ENCODE measurements at places on chromosomes 12 and 14.

- peak; percentile 86 for DNase-seq
Observed at GRCh38 chr12:123896767-123897166, 75.9 kb downstream of the CCDC92 start.

DNA sequence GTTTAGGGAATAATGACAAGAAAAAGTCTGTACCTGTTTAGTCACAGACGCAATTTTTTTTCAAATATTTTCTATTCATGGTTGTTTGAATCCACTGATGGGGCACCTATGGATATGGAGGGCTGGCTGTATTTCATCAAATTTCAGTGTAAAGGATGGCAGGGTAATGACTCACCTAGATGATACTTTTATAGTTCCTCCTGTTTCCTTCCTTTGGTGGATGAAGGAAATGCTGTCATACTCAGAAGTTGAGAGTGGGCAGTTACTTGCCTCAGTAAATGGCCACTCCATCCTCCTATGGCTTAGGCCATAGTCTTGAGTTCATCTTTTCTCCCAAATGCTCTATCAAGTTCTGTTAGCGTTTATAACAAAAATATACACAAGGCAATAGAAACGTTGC lies 18.9 kb upstream of the C12orf71 start:
- DNase-seq = no peak

DNA sequence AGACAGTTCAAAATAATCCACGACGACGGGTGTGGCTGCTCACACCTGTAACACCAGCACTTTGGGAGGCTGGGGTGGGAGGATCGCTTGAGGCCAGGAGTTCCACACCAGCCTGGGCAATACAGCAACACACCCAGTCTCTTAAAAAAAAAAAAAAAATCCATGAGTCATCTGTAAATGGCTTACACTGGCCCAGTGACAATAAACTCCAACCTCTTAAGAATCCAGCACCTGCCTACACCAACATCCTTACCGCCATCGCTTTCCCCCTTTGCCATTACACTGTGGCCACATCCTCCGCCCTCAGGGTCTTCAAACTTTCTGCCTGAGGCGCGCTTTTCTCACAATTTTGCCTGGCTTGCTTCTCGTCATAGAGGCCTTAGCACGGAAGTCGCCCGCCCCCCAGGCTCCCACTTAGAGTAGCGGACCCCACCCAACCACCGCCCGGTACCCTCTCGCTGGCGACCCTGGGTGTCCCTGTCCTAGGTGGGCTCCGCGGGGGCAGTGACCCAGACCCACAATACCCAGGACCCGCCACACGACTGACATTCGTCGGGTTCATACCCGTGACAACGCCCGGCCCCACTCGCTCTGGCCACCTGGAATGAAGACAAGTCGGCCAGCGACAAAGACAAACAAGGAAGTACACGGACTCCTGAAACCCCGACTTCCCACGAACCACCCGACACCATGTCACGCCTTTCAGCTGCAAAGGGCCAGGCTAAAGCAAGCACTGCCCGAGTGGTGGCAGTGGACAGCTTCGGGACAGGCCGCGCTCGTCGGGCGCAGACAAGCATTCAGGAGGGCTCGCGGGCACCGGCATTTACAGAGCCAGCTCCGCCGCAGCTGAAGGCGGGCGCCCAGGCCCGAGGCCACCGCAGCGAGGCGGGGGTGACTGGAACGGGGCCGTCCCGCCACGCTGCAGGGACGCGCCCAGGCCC lies 636 bp downstream of the GOLGA3 start:
- peak; percentile 20 for DNase-seq

GRCh38 chr12:122349078-122349477 lies 73.4 kb downstream of the CLIP1 start:
- DNase-seq = no peak

DNA sequence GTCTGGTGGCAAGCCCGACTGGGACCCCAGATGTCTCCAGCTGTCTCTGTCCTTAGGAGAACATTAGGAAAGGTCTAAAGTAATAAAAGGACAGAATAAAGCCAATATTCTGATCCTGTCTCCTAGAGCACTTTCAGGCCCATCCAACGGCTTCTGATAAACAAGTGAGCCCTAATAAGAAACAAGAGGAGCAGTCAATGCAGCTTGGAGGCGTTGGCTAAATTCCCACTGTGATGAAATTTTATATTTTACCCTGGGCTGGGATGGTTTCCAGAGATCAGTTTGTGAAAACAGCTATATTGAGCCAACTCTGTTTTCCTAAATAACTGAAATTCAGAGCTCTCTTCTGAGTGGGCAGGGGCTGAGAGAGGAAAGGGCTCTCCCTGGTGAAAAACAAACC lies 55.5 kb upstream of the SRRM4 start:
- DNase-seq = no peak

DNA sequence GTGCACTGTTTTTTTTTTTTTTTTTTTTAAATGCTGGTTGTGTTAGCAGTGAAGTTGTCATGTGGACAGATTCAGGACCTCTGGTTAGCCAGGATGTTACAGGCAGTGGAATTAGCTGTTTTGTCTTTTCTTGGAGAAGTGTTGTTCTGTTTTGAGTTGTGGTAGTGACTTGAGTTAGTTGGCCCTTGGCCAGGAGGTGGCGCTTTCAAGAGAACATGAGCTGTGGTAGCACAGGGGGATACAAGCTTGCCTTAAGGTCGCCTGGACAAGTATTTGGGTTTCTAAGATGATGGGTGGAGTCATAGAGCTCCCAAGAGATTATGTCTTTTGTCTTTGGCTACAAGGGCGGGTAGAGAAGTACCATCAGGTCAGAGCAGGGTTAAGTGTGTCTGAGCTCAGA lies 33.3 kb upstream of the CCDC198 start:
- DNase-seq = no peak

GRCh38 chr12:11877869-11878780 lies 192.6 kb upstream of the BCL2L14 start:
- DNase-seq = peak; percentile 56

DNA sequence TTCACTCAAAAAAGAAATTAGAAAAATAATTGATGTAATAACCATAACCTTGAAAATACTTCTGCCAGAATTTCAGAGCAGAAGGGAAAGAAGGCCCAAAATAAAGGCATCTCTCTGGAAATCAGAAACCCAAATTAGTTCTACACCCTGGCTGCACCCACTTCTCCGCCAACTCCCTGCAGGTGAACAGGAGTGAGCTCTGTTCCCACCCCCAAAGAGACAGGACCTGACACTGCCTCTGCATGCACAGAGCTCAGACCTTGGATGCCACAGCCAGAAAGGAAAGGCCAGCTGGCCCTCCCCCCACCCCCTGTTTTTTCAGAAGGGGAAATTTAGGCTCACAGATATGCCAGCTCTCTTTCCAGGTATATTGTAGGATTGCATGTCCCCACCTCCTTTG lies 228.2 kb downstream of the BCL11B start:
- DNase-seq = no peak

DNA sequence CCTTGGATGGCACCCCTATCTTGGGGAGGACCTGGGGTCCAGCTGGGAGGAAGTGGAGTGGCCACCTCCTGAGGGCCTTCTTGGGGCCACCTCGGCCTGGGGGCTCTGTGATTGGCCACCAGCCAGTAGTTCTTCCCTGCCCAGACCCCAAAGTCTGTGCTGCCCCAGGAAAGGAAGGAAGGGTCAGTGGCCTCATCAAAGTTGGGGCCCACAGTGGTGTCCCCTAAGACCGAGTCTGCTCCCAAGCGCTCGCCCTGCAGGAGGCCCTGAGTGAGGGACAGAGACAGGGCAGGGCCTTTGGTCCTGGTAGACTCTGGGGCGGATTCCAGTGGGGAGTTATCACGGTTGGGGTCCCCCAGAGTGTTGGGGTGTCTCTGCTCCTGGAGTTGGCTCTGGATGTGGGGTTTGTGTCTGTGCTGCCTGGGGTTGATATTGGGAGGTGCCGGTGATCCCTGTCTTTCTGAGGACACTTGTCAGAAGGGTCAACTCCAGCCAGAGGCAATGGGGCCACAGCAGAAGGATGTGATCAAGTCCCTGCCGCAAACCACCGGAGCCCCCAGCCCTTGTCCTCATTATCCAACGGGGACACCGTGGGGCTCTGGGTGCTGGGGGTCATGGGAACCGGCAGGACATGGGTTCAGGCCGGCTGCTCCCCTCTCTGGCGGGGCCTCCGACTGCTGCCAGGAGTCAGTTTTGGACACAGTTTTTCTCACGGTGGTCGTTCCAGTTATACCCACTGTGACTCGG lies 364.3 kb downstream of the TMEM121 start:
- DNase-seq = no peak

DNA sequence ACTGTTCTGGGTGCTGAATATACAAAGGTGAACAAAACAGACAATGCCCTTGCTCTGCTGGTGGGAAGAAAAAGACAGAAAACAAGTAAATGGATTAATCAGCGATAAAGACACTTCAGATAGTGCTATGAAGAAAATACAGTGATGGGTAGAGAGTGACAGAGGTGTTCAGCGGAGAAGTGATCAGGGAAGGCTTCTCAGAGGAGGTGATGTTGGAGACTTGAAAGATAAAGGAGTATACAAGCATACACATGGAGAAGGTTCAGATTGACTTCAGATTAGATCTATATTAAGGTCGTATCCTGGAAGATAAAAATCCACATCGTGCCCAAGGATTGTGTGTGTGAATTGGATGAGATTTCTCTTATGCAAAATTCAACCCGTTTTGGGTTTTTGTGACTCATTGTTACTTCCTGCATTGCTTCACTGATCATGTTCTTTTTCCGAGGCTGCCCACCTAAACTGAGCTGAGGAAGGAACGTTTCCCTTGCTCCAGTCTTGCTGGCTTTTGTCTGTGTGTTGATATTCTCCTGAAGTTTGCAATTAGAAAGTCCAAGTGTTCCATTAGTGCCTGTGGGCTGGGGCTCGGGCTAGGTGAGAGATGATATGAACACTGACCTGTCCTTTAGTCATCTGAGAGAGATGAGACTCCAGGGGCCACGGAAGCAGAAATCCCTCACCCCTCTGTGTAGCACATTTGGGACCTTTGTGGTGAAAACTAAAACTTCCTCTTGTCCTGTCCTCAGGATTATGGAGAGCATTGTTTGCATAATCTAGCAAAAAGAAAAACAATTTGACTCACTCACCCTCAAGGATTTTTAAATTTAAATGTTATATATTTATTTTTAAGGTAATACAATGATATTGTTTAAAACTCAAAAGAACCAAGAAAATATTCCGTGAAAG lies 27.6 kb downstream of the PLXNC1 start:
- no peak for DNase-seq

GRCh38 chr12:11954181-11954580 lies 116.6 kb upstream of the BCL2L14 start:
- DNase-seq = no peak

DNA sequence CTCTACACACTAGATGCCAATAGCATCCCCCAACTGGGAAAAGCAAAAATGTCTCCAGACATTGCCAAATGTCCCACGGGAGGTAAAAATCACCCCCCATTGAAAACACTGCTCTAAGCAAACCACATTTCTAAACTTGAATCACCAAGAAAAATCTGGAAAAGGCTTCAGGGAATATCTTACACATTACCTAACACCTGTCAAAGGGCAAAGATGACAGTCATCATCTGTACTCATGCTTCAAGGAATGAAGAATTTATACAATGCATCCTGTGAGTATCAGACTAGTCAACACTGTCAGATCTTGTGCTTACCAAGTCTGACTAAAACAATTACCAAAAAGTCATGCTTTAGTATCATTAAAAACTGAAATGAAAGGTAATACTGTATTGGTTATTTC lies 161.6 kb upstream of the SOX5 start:
- no peak for DNase-seq

DNA sequence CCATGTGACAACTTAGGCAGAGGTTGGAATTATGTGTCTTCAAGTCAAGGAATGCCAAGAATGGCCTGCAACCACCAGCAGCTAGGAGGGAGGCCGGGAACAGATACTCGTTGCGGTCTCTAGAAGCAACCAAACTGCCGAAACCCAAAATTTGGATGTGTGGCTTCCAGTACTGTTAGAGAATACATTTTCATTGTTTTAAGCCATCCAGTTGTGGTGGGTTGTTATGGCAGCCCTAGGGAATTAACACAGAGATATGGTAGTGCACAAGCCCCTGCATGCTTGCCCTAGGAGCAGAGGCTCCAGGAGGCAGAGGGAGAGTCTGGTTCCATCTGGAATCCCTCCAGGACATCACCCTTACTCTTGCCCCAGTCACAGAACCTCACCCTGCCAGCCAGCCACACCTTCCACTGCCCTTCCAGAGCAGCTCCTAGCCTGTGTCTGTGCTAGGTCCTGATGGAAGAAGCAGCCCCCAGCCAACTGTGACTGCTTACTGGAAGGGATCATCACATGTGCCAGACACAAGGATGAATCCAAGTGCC lies 19.5 kb downstream of the PITPNM2 start:
- DNase-seq = peak; percentile 43

DNA sequence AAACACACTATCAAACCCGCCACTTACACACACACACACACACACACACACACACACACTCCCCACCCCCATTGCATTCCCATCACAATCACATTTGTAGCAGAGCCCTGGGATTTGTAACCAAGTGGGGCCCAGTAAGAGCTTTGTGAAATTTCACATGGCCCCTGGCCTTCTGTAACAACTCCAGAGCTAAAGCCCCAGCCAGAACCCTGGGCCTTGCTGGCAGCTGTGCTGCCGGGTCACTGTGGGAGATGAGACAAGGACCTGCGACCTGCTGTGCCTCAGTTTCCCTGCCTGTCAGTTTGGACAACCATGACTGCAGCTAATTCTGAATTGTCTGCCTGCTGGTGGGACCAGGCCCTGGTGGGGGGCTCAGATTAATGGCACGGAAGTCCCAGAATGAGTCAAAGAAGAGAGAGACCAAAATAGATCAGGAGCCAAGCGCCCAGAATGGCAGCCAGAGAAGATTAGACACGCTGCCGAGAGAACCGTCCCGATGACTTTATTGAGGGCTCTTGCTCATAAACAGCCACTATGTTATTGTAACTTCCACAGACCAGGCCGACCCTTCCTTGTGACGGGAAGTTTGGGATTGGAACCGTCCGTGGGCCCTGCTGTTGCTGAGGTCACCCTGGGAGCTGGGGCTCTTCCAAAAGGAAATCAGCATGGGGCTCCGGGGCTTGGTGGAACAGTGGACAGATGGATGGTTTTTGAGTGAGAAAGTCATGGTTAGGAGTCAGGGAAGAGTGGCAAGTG lies 123.1 kb downstream of the ZFP36L1 start:
- no peak for DNase-seq

GRCh38 chr12:77003246-77003645 lies 62.1 kb downstream of the E2F7 start:
- no peak for DNase-seq

DNA sequence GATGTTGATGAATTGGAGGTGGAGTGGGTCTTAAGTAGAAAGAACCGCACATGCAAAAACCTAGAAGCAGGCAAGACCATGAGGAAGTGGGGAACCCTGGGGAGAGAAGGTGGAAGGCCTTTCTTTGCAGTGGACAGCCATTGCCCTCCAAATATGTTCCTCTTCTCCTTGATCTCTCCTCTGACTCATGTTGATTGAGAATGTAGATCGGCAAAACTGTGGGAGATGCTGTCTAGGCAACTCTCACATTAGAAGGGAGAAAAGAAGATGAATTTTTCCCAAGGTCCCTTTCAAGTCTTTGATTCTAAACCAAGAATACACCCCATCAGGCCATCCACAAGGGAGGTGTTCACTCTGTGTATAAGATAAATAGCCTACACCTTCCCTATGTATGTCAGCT lies 257.5 kb downstream of the MSRB3 start:
- DNase-seq = no peak

GRCh38 chr12:54420766-54421144 lies 1.7 kb upstream of the ITGA5 start:
- no peak for DNase-seq
